ENCODE measurements at places on chromosomes 5 and 9.

GRCh38 chr9:126722922-126723806, 81.7 kb upstream of the ZBTB43 start:
- DNase-seq = no peak

DNA sequence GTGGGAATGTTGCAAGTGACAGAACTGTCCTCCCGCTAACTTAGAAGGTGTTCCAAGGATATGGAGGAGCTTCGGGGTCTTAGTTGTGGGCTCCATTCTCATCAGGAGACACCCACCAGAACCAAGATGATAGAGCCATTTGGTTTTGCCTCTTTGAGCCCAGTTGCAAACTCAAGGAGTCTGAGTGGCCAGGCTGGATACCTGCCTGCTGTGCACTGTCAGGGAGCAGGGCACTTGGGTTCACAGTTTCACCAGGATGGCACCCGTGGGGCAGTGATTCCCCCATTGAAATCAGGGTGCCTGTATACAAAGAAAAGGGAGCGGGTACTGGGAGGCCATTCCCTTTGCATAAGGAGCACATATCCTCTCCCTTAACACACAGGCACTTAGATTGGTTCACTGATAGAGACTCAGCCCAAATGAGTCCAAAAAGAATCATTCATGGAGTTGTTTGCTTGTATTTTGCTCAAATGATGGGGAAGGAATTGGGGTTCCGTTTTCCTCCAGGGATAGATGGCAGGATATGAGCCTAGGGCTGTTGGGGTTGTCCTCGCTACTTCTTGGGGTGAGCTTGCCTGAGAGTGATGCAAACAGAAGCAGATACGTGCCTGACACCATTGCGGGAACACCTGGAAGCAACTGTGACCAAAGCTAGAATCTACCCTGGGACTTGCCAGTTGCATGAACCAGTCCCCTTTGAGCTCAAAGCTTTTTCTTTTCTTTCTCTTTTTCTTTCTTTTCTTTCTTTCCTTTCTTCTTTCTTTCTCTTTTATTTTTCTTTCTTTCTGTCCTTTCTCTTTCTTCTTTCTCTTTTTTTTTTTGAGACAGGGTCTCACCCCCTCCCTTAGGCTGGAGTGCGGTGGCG, 1.3 kb upstream of the PRR7 start:
- DNase-seq = no peak

- peak; percentile 61 for DNase-seq
Observed at GRCh38 chr9:92650839-92651621, 18.9 kb downstream of the IPPK start.

DNA sequence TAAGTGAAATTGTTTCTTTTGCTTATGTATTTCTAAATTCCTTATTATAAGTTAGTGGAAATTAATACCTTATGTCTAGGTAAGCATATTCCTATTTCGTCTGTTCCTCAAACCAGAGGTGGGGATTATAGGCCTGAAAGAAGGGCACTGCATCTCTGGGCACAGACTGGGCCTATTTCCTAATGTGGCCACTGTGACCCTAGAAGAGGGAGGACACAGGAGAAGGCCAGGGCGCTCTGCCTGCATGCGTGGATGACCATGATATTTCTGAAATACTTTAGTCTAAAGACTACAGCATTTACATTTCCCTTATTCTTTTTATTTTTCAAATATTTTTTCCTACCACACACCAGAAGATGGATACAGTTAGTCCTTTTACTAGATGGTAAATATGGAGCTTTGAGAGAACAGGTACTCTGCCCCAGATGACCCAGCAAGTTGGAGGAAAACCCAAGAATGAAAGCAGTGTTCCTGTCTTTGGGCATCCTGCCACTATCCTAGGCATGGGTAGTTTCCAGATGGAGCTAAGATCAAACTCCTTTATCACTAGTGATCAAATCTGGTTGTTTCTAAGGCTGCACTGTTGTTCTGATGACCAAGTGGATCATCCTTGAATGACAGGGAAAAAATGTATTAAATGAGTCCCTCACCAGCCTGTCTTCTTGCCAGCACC, 27.8 kb downstream of the RUSC2 start:
- no peak for DNase-seq

DNA sequence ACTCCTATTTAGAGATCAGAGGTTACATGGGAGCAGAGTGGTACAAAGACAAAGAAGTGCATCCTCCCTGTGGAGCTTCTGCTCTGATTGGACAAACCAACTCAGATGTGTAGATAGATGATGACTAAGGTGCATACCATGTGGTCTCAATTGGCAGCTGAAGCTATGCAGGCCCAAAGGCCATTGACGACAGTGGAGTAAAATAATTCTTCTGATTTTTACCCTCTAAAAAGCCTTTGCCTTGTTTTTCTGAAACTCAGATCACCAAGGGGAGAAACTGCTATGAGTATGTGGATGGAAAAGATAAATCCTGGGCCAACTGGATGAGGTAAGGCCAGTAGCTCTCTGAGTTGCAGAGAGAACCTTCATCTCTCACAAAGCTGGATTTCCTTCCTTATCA, 15.6 kb downstream of the PRDM9 start:
- DNase-seq = no peak

DNA sequence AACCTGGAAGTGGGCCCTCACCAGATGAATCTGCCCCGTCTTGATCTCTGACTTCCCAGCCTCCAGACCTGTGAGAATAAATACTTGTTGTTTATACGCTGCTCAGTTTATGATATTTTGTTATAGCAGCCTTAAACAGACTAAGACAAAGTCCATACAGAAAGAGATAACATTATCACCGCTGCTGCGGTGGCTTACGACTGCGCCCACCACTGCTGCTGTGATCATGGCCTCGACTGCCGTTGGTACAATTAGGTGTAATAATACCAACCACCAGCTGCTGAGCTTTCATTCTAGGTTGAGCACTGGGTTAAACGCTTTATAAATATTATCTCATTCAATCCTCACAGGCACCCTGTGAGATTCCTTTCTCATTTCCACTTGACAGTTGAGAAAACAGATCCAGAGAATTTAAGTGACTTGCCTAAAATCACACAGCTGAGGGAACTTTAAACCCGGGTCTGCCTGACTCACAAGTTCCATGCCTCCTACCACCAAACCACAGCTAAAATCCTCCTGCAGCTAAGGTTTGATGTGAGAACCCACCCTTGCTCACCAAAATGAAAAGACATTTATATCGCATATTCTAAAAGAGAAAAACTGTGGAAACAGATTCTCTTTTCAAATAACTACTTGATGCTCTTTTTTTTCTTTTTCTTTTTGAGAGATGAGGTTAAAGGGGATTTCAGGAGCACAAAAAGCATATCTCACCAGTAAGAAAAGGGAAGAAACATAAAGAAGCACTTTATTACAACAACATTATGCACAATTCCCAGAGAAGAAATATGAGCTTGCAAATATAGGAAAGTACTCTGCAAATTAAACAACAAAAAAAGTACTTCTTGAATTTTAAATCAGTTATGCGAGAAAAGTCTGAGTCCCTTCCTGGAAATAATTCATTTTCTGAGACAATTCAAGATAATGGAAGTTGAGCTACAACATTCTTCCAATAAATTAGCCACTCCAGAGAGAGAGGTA, 23.9 kb downstream of the GOLM1 start:
- no peak for DNase-seq

- DNase-seq = no peak
Observed at GRCh38 chr5:169923988-169924387, 56.3 kb downstream of the INSYN2B start.

GRCh38 chr5:65078331-65078730, 309.6 kb downstream of the CWC27 start:
- DNase-seq = no peak

GRCh38 chr5:81244451-81244850, 11.3 kb downstream of the CKMT2 start:
- DNase-seq = no peak

DNA sequence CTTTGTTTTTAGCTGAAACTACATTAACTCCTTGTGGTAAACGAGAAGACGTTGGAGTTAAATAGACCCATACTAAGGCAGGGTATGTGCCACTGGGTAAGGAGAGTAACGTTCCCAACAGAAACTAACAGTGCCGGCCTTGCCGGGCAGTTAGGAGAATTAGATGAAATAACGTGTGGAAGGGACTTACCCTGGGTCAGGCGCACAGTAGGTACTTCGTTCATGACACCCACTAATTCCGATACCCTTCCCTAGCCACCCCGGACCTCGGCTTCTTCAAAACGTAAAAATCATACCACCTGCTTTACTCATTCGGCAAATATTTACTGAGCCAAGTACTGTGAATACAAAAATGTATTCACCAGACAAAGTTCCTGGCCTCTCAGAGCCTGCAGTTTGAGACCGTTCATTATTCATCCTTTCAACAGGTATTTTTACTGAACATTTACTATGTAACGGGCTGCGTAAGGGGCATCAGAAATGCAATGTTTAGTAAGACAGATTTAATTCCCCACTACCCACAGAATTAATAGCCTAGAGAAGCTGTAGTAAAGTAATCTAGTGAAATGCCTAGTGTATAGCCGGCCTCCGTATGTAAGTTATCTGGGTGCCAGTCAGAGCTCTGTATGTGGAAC, 3.2 kb upstream of the SMIM23 start:
- DNase-seq = no peak

GRCh38 chr5:139512786-139513390, 30.3 kb upstream of the STING1 start:
- no peak for DNase-seq

DNA sequence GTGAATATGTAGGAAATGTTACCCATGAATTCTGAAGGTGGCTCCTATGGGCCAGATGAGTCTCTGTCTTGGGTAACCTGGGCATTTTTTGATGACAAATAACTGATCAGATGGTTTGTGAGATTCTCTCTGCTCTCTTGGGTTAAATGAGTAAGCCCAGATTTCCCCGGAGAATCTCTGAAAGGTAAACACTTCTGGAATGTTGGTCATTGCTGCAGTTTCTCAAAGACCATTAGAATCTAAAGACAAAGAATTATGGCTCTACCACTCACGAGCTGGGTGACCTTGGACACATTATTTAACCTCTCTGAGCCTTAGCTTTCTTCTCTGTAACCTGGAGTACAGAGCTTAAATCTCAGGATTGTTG, 191.2 kb downstream of the DAB2IP start:
- no peak for DNase-seq

- DNase-seq = no peak
Observed at GRCh38 chr5:177290816-177291596, 12.5 kb downstream of the RAB24 start.

- DNase-seq = no peak
Observed at GRCh38 chr5:57695179-57695578, 212.6 kb upstream of the ACTBL2 start.

- no peak for DNase-seq
Observed at GRCh38 chr9:124304285-124304684, 46.5 kb downstream of the NEK6 start.

DNA sequence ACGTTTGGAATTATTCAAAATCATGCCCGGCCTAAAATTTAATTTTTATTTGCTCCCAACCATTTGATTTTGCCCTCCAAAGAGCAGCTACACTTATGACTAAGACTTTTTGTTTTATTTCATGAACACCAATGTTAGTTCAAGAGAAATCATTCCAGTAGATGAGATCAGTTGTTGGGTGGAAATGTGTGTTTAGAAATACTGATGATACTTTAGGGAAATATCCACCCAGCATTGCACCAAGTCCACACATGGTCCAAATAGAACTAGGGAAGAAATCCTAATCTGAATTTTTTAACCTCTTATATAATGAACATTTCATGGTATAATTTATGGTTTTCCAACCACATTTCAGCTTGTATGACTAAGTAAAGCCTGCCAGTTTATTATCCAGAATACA, 28.3 kb upstream of the GOLPH3 start:
- DNase-seq = no peak

GRCh38 chr5:57349214-57349613, 133.4 kb downstream of the ACTBL2 start:
- DNase-seq = no peak

DNA sequence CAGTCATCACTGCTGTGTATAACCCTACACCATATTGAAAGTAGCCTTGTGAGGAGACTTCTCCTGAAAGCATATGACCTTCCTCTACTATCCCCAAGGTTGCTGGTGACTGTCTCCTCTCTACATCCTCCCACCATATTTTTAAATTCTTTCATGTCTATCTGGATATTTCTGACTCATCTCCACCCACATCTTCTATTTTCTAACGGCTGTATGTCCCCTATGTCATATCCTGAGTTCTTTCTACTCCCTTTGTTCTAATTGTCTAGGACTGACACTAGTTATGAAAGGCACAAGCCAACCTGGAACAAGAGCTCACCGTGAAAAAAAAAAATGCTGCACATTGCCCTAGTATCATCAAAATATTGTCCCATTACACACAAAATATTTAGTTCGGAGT, 218.3 kb upstream of the ZNF462 start:
- DNase-seq = no peak

DNA sequence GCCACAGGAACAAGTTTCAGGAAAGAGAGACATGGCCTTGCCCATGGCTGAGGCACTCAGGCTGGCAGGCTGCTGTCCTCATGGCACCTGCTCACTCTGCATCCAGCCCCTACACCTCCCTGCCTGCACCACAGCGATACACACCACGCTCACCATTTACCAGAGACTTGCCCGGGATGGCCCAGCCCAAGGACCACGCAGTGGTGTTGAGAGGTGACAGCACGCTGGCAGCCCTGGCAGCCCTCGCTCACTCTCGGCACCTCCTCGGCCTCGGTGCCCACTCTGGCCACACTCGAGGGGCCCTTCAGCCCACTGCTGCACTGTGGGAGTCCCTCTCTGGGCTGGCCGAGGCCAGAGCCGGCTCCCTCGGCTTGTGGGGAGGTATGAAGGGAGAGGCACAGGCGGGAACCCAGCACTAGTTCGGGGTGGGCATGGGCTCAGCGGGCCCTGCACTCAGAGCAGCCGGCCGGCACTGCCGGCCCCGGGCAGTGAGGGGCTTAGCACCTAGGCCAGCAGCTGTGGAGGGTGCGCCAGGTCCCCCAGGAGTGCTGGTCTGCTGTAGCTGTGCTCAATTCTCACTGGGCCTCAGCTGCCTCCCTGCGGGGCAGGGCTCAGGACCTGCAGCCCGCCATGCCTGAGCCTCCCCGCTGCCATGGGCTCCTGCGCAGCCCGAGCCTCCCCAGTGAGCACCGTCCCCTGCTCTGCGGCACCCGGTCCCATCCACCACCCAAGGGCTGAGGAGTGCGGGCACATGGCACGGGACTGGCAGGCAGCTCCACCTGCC, 20.3 kb downstream of the ZDHHC11B start:
- peak; percentile 59 for DNase-seq

GRCh38 chr9:133180953-133181352, 17.2 kb upstream of the GBGT1 start:
- no peak for DNase-seq

- DNase-seq = no peak
Observed at GRCh38 chr5:31413030-31413812, 118.7 kb downstream of the DROSHA start.

GRCh38 chr5:16615741-16616535, 859 bp downstream of the RETREG1 start:
- DNase-seq = no peak

DNA sequence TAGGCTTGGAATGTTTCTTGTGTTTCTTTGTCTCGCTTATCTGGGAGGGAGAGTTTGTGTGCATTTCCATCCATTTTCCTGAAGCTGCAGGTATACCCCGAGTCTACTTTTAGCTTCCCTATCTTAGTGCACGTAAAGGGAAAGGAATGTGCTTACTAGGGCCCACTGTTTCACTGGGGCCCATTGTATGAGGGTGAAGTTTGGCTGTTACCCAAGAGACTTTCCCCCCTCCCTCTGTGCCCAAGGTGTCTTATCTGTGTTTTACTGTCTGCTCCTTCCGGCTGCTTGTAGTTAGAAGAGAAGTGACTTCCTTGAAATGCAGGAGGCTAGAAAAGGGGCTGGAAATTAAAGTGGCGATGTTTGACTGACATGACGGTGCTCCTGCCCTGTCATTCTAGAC, 12.1 kb upstream of the BTNL3 start:
- no peak for DNase-seq

- no peak for DNase-seq
Observed at GRCh38 chr9:136789523-136789937, 1.6 kb upstream of the TMEM141 start.

- no peak for DNase-seq
Observed at GRCh38 chr9:81776390-81776789, 87.0 kb upstream of the TLE1 start.

All from upper lobe of right lung (tissue), 1 donor.